T-helper 17 cell (primary cell): ENCODE measurements at places on chromosomes 2 and 18.

DNA sequence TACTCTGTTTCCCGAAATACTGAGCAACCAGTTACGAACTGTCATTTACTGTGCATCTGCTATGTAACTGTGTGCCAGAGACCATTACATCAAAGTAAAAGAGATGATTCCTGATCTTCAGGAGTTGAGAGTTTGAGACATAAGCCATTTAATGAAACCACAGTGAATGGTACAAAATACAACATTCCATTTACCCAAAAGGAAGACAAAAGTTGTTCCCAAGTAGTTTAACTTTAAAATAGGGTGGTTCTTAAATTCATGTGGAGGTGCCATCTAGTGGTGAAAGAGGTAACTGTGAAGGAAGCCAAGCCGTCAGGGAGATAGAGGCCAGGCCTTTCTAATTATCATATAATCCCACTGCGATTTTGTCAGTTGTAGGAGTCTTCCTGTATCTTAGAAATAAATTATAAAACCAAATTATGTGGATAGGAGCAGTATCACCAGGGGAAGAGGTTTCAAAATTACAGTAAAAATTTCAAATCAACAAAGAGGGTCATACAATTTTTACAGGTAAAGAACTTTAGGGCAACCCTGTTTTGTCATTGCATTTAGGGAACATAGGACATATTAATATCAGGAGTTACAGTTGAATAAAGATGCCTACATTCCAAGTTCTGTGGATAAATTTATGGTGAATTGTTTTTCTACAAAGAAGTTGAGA is 67.7 kb downstream of the EPAS1 start:
- no peak for DNase-seq

DNA sequence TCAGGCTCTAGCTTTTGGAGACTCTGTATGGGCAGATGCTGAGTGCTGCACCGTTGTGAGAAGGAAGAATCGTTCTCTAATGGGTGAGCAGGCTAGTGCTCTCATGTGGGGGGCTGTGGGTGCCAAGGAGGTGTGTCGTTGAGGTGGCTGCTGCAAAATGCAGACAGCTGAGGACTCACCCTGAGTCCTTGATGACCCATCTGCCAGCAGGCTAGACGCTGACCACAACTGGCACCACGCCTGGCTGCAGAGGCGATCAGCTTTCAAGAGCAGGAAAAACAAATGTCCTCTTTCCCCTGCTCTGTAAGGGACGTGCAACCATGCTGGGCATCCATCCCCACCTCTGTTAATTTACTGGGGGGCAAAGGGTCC is 48.2 kb downstream of the HAUS1 start:
- no peak for DNase-seq

DNA sequence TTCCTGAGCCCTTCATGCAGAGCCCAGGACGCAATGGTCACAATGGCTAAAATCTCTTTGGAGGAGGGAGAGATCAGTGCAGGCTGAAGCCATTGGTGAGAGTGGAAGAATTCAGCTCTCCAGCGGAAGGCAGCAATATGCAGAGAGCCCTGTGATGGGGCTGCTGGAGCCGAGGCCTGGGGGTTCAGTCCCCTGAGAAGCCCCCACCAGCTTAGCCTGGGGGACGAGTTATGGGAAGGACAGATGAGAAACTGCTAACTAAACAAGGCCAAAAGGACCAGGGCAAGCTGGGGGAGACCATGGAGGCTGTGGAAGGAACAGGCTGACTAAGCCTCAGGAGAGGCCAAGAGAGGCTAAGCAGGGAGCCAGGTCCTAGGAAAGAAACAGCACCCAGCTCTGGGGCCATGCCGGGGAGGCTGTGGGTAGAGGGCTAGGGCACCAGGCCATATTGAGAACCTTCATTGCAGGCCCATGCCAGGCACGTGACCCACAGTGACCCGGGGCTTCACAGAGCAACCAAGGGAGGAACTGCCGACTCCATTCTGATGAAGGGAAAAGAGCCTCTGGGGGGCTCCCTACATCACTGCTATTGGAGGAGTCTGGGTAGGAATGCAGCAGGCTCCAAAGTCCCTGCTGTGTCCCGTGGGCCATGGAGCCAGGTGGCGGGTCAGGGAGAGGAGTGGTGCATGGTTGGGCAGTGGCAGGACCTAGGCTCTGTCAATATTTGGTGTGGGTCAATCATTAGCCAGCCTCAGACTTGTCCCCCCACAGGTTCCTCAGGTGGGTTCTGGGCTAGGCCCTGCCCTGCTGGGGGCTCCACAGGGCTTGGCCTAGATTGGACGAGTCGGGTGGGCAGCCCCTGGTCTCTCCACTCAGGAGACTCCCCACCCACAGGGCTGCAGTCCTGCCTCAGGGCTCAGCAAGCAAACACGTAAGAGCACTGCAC is 19.8 kb downstream of the PROC start:
- DNase-seq, result no peak

DNA sequence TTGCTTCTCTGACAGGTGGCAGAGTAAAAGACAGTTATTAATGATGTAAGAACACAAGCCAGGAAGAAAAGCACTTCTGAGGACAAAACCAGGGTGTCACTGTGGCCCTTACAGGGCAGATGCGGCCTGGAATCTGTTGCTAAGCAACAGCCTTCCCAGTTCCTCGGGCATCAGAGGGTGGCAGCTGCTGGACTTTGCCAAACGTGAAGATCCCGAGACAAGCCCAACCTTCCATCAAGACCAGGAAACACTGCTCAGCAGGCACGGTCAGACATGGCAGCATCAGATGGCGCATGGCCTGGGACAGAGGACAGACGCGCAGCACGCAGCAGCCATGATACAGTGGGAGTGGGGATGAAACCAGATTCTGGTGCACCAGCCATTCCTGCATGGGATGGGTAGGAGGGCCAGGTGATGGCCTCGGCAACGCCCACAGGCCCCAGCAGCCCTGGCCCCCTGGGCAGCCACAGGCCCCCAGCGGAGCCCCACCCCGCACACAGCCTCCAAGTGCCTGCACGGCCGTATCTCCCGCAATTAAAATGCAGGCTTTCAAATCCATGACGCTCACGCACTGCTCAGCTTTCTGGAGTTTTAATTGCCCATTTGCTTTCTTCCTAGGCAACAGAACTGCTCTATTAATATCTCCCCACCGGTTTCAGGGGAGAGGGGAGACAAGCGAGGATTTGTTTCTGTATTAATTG is 89.0 kb downstream of the EIPR1 start:
- no peak for DNase-seq

DNA sequence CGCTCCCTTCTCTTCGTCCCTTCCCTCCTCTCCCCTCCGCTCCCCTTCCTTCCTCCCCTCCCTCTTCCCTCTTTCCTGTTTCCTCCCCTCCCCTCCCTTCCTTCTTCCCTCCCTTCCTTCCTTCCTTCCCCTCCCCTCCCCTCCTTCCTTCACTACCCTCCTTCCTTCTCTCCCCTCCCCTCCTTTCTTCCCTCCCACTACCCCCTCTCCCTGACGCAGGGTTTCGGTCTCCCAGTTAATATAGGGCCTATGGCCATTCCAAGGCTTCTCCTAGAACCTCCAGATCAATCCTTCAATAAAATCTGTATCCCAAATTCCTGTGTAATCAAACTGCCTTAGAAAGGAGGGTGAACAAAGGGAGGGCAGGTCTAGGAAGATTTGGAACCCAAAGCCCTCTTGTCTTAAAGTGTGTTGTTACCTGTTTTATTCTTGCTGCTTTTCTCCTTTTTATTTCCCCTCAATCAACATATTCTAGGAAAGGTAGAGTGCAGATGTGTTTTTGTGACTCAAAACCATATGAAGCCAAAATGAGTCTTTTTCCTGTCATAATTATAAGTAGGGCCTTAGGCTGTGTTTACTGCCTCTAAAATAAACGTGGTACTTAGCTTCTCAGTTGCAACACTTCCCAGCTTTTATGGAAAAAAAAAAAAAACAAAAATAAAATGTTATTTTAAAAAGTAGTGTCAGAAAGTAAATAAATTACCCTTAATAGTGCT is 53.7 kb downstream of the GPD2 start:
- no peak for DNase-seq

- peak; percentile 30 for DNase-seq
Observed at GRCh38 chr2:11681722-11682589, 12.0 kb upstream of the NTSR2 start.

DNA sequence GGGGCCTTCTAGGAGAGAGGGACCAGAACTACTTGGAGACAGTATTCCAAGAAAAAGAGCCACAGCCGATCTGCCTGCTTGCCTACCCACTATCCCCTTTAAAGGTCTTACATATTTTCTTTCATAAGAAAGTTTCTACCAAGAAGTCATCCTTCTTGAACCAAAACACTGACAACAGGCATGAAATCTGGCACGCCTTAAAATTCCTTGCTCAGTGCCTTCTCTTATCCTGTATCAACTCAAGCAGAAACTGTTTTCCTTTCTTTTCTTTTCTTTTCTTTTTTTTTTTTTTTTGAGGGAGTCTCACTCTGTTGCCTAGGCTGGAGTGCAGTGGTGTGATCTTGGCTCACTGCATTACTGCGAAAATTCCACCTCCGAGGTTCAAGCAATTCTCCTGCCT is 48.3 kb upstream of the ZFP36L2 start:
- no peak for DNase-seq

- DNase-seq, result no peak
Observed at GRCh38 chr2:96241900-96242611, 23.7 kb downstream of the TMEM127 start.

DNA sequence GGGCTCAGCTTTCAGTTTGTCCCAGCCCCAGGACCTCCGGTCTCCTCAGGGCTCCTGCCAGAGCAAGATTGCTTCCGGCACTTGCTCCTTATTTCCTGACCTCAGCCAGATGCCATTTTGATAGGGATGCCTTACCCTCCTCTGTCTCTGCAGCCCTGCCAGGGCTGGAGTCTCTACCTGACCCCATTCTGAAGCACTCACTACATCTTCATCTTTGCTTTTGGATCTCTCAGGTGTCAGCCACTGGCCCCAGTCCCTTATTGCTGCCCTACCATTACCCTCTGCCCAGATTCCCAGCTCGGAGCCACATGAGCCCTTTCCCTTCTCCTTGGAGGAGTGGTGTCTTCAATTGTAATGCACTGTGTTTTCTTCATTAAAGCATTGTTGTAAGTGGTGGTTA is 17.1 kb downstream of the OSBPL6 start:
- no peak for DNase-seq

DNA sequence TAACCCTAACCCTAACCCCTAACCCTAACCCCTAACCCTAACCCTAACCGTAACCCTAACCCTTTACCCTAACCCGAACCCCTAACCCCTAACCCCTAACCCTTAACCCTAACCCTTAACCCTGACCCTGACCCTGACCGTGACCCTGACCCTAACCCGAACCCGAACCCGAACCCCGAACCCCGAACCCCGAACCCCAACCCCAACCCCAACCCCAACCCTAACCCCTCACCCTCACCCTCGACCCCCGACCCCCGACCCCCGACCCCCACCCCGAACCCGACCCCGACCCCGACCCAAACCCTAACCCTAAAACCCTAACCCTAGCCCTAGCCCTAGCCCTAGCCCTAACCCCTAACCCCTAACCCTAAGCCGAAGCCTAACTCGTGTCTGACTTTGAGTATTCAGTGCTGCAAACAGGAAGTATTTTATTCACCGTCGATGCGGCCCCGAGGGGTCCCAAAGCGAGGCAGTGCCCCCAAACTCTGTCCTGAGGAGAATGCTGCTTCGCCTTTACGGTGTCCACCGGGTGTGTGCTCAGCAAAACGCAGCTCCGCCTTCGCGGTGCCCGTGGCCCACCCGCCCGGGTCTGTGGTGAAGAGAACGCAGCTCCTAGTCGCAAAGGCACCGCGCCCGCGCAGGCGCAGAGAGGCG is 36.0 kb downstream of the FAM110C start:
- no peak for DNase-seq

GRCh38 chr2:12064153-12064552 is 317.7 kb downstream of the LPIN1 start:
- DNase-seq, result no peak

DNA sequence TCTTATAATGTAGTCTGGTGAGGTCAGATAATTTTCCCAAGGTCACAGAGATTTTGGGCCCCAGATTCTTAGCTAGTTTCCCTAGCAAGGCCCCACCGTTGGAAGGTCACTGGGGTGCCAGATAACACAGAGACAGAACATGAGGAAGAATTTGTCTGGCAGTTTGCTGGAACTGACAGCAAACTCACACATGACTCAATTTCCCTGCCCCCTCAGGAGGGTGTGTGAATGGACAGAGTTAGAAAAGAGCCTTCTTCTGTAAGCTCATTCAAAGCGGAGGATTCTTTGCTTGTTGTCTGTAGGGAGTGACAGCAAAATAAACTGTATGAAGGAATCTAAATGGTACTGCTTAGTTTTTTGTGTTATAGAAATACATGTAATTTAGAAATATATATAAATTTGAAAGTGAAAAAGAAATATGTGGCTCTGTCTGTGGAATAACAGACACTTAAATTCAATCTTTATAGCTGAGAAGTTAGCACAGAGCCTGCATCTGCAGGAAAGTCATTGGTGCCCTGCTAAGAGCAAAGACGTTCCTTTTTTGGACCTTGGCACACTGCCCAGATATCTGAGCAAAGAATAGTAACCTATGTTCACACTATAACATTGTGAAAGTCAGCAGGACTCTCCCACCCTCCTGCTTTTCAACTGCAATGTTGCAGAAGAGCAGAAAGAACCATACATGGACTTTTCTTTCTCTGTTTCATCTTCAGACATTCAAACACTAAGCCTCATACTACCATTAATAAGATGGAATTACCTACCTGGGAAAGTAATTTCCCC is 2.1 kb downstream of the MDH1 start:
- no peak for DNase-seq

DNA sequence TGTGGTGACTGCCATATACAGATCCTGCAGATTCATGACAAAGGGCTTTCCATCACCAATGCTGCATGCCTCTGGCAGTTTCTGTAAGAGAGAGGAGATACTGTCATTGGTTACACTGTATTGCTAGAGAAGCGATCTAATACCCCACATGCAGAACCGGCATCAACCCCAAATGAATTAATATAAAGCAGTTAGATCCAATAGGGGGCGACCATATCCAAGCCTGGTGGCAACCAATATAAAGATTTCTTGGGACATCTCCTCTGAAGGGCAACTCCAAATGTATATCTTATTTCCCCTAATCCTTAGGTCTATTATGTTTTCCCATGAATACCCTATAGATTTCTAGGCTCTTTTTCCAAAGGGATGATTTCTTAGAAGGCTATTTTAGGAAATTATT is 17.4 kb upstream of the IHH start:
- no peak for DNase-seq

GRCh38 chr2:231521443-231521842 is 8.8 kb downstream of the NMUR1 start:
- DNase-seq, result no peak

- DNase-seq, result no peak
Observed at GRCh38 chr2:177245010-177245422, 19.5 kb downstream of the NFE2L2 start.

- DNase-seq, result no peak
Observed at GRCh38 chr2:202375033-202375608, 1.0 kb upstream of the BMPR2 start.
